Nucleus accumbens (tissue), 56 donors: ENCODE measurements at places on chromosomes 1 and 21.

DNA sequence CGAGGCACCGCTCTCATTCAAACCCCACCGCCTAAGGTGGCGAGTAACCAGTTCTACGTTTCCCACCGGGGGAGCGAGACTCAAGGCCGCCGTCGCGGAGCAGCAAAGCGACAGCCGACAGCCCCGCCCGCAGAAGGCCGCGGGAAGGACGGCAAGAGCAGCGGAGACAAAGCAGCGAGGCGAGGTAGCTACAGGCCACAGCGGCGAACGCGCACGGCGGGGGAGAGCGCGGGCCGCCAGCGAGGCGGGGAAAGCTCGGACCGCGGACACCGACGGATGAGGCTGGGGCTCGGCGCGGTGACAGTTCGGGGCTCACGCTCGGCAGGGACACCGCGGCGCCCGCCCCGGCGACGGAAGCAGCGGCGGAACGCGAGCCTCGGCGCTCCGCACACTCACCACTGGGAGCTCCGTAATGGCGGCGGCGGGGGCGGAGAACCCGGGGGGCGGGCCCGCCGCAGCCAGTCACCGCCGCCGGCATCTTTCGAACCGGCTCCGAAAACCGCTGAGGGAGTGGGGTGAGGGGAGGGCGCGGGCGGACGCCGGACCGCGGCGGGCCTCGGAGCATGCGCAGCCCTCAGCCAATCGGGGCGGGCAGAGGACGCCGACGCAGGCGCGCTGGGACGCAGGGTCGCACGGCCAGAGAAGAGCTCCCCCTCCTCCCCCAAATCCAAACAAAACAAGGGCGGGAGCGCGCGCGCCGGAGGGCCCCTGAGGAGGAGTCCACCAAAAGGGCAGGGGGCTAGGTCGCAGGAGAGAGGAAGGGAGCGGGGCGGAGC is 666 bp downstream of the HP1BP3 start:
- peak; percentile 94 for DNase-seq

GRCh38 chr1:163928069-163928468 is 606.3 kb downstream of the NUF2 start:
- no peak for DNase-seq

DNA sequence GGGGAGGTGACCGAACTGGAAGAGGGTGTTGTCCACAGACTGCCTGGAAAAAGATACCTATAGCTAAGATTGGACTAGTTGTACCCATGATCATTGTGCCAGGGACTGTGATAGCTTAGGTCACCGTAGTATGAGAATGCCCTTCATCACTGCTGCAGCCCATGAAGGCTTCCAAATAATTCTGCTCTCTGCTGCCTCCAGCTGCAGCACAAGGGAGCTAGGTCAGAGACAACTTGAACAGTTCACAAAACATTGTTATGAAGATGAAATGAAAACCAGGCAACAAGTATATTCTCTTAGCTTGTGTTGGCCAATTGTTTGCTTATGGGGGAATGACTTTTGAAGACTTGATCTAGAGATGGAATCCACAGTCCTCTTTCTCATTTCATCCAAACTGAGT is 246.7 kb downstream of the MRPL39 start:
- no peak for DNase-seq

- DNase-seq, result no peak
These were observed 42.9 kb upstream of the ID3 start for GRCh38 chr1:23601968-23602876.

GRCh38 chr1:160800142-160800541 is 4.2 kb downstream of the LY9 start:
- no peak for DNase-seq

- no peak for DNase-seq
These were observed 86.8 kb downstream of the WLS start for GRCh38 chr1:68145418-68146126.

GRCh38 chr21:16678429-16679160 is 834.2 kb upstream of the CXADR start:
- DNase-seq, result no peak

DNA sequence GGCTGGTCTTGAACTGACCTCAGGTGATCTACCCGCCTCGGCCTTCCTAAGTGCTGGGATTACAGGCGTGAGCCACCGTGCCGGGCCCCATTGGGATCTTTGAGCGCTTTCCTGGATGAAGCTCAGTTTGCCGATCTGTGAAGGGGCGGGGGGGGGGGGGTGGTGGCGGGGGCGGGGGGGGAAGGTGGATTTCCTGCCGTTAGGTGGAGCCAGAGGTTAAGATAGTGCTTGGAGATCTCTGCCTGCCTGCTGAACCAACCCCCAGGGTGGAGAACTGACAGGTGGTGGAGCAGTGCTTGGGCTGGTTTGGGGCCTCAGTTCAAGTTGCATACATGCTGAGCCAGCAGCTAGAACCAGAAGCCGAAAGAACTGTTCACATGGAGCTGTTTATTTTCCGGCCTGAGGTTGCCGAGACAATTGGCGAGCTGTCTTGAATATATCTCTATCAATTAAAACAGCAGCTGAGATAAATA is 1.7 kb downstream of the TMCC2 start:
- DNase-seq, result peak; percentile 68

- no peak for DNase-seq
These were observed 8.5 kb downstream of the CHD5 start for GRCh38 chr1:6171548-6172124.

GRCh38 chr21:26148071-26148839 is 22.3 kb downstream of the APP start:
- DNase-seq, result no peak
